ENCODE measurements at places on chromosomes 1 and 21. TPM values are rescaled to one million over a fixed set of nuclear protein-coding genes. Genes with fewer than 3 reads are reported as not detected.

GRCh38 chr1:161740921-161741320, 8.7 kb upstream of the DUSP12 start:
- DNase-seq, result no peak

DNA sequence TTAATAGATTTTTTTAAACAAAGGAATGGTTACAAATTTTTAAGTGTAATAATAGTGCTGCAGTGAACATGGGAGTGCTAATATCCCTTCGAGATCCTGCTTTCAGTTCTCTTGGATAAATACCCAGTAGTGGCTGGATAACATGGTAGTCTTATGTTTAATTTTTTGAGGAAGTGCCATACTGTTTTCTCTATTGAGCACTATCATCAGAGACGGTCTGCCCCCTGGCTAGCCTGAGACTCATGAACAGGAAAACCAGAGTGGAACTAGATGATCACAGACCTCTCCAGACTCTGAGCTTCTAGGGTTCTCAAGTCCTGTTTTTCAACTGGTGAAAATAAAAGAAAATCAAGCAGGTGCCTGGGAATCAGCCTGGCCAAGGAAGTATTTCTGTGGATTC, 97.3 kb upstream of the MARK1 start:
- no peak for DNase-seq

DNA sequence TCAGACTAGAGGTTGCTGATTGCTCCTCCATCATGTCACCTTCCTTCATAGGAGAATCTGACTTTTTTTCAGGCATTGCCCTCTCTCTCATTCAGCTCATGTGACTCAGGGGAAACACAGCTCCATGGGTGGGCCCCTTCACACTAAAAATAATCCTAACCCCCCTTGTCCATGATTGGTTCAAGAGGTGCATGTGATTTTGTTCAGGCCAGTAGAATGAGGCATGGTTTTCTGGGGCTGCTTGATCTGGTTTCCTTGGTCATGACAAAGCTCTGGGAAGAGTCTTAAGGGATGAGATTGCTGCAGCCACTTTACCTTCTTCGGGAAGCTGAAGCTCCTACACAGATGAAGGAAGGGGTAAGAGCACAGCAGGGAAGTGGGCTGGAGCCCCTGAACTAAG, 56.3 kb downstream of the SPAG17 start:
- DNase-seq, result no peak

DNA sequence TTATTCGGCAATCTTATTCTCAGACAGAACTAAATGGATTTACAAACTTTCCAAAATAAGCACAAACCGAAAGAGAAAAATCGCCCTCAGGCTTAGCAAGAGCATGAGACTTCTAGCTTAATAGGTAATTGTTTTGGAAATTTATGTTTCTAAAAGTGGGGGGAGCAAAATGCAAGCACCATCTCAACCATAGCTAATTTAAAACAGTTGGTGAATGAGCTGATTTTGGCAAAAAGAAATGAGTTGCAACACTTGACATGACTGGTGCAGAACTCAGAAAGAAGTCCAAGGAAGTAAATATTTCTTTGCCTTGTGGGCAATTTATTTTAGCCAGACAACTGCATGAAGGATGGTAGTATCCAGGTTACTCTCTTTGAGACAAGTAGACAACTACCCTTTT, 71.5 kb upstream of the PTGFR start:
- DNase-seq, result no peak

DNA sequence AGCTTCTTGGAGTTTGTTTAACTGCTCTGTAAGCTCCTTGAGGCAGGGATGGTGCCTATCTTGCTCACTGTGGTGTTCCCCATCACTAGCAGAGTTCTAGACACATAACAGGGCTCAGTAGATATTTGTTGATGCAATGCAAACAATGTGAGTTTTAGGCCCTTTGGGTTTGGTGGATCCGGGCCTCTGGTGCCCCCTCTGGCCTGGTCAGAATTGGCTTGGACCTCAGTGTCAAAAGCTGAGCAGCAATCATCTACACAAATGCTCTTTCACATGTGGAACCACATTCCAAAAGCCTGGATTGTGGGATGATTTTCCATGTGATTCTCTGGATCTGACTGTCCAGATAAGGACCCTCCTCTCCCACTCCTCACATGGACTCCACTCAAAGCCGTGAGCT, 53.4 kb upstream of the BCAR3 start:
- DNase-seq, result no peak

DNA sequence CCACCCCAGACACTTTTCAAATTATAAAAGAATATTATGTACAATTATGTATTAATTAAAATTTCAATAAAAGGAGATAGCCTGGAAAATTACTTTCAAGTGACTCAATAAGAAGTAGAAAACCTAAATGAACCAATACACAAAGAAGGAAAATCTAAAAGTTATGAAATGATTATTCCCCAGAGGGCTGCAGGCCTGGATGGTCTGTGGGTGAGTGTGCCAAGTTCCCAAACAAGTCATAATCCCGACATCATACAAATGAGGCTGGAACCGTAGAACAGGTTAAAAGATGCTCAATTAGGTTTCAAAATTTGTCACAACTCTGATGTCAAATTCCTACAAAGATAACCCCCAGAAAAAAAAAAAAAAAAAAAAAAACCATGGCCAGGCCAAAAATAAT, 12.7 kb downstream of the SPATC1L start:
- DNase-seq, result no peak

DNA sequence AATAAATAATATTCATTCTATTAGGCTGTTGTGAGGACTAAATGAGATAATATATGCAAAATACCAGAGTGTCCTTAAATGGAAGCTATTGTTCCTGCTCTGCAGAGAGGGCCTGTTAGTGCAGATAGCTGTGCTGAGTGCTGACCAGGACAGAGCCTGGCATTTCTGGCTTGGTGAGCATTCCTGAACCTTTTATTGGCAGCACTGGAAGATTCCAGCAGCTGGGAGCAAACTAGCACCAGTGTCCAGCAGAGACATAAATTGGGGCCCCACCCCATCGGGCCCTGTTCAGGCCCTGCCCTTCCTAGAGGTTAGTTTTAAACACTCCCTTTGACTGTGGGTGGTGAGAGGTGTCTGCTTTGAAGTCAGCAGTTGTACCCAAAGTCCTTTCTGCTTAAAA, 85.9 kb upstream of the GADD45A start:
- DNase-seq, result no peak

DNA sequence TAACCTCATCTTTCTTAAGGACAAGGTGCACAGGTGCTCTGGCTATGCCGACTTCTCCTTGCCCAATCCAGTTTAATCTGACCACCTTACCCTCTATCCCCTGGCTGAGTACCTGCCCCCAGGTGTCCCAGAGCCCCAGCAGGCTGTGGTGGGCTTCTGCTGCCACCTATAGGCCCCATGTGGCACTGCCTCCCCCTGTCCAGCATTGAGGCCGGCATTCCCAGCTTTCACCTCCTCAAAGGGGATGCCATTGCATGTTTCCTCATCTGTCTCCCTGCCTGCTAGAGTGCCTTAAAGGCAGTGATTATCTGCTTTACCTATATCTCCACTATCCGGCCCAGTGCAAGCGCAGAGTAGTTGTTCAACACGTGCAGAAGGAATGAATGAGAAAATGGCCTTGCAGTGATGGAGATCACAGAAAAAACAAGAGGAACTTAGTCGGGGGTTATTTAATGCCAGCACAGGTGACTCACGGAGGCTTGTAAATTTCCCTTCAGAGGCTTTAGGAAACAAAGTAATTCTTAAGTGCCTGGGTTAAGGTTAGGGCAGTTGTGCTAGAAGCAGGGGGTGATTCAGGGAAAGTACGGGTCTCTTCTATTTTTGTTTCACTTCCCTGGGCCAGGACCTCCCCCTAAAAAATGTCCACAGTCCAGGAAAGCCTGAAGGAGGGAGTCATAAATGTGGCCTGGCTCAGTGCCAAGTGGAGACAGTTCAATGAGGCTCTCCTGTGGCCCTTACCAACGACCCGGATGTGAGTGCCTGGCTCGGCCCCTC, 131.8 kb upstream of the NGF start:
- DNase-seq, result no peak

DNA sequence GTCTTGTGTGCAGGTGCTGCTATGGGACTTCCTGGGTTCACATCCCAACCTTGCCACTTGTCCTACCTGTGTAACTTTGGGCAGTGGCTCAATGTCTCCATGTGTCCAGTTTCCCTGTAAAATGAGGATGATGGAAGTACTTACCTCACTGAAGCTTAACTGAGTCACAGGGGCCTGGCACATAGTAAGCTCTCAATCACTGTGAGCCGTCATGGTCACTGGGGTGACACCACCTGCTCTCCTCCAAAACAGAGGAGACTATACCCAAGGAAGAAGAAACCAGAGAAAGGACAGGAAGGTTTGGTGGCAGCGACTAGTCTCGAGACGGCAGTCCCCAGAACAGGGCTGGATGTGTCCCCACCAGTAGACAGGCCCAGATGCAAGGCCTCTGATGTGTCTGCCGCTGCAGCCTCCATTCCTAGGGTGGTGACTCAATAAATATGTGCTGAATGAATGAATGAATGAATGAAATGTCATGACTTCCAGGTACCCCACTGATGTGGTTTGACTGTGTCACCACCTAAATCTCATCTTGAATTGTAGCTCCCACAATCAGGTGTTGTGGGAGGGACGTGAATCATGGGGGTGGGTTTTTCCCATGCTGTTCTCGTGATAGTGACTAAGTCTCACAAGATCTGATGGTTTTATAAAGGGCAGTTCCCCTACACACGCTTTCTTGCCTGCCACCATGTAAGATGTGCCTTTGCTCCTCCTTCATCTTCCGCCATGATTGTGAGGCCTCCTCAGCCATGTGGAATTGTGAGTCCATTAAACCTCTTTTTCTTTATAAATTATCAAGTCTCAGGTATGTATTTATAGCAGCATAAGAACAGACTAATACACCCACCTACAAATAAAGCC, 13.0 kb upstream of the LRP8 start:
- no peak for DNase-seq

DNA sequence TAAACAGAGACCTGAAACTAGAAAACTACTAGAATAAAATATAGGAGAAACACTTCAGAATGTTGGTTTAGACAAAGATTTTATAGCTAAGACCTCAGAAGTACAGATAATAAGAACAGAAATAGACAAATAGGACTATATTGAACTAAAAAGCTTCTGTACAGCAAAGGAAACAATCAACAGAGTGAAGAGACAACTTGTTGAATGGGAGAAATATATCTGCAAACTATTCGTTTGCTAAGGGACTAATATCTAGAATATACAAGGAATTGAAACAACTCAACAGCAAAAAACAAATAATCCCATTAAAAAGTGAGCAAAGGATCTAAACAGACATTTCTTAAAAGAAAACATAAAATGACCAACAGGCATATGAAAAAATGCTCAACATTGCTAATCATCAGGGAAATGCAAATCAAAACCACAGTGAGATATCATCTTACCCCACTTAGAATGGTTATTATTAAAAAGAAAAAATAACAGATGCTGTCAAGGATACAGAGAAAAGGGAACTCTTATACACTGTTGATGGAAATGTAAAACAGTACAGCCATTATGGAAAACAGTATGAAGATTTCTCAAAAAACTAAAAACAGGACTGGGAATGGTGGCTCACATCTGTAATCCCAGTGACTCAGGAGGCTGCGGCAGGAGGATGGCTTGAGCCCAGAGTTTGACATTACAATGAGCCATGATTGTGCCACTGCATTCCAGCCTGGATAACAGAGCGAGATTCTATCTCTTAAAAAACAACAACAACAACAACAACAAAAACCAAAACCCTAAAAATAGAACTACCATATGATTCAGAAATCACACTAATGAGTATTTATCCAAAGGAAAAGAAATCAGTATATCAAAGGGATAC, 37.3 kb upstream of the ZSWIM5 start:
- no peak for DNase-seq

GRCh38 chr21:17612023-17612564, 607 bp downstream of the BTG3 start:
- peak; percentile 22 for DNase-seq

- no peak for DNase-seq
Measured at GRCh38 chr1:198169672-198170071, 12.9 kb downstream of the NEK7 start.

- no peak for DNase-seq
Measured at GRCh38 chr1:108884968-108885367, 8.2 kb downstream of the GPSM2 start.

DNA sequence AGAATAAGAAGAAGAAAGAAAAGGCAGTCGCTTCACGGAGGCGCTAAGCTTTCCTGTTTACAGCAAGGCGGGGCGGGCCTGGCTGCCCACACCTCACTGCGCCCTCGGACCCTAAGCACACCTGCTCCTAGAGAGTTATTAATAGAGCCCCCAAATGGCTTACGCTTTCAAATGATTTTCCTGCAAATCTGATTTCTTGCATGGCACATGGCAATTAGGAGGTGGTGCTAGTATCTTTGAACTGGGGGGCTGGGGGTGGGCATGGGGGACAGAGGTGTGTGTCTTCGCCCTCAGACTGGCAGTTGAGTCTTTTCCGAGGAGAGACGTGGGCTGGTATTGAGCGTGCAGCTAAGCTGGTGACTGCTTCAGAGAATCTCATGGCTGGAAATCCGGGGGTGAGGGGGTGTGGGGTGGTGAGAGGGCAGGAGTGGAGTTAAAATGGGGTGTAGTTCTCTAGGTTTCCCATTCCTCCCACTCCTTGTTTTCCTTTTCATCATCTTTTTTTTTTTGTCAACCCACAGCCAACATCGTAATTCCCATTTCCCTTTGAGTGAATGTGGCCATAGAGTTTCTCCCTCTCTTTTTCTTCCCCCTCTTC, 1.3 kb downstream of the S1PR1 start:
- peak; percentile 60 for DNase-seq

GRCh38 chr1:24502065-24502708, 449 bp upstream of the RCAN3 start:
- DNase-seq, result peak; percentile 87

DNA sequence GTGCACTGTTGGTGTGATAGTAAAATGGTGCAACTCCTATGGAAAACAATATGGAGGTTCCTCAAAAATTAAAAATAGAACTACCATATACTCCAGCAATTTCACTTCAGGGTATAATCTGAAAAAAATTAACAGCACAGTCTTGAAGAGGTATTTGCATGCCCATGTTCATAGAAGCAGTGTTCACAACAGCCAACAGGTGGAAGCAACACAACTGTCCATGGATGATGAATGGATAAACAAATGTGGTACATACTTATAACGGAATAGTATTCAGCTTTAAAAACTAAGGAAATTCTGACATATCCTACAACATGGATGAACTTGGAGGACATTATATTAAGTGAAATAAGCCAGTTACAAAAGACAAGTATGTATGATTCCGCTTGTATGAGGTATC, 8.2 kb downstream of the TTLL7 start:
- no peak for DNase-seq

ZNF648 gene
- total RNA-seq, result not detected

RXFP4 gene
- total RNA-seq, result not detected

STUM gene
- total RNA-seq, result not detected

ATP5PF gene
- 26.8 TPM for total RNA-seq

FCMR gene
- total RNA-seq, result 119 TPM

FMO1 gene
- not detected for total RNA-seq

RPF1 gene
- 85.3 TPM for total RNA-seq

HTR6 gene
- total RNA-seq, result 1.1 TPM

BTBD19 gene
- 27.5 TPM for total RNA-seq

FAM131C gene
- total RNA-seq, result not detected

NEGR1 gene
- not detected for total RNA-seq

PDC gene
- total RNA-seq, result not detected

OLIG2 gene
- not detected for total RNA-seq

CFH gene
- 2.6 TPM for total RNA-seq

CYP2J2 gene
- 0.78 TPM for total RNA-seq

SHE gene
- not detected for total RNA-seq

All from CD8-positive, alpha-beta T cell (primary cell).